ENCODE measurements at places on chromosomes 7 and 10.

DNA sequence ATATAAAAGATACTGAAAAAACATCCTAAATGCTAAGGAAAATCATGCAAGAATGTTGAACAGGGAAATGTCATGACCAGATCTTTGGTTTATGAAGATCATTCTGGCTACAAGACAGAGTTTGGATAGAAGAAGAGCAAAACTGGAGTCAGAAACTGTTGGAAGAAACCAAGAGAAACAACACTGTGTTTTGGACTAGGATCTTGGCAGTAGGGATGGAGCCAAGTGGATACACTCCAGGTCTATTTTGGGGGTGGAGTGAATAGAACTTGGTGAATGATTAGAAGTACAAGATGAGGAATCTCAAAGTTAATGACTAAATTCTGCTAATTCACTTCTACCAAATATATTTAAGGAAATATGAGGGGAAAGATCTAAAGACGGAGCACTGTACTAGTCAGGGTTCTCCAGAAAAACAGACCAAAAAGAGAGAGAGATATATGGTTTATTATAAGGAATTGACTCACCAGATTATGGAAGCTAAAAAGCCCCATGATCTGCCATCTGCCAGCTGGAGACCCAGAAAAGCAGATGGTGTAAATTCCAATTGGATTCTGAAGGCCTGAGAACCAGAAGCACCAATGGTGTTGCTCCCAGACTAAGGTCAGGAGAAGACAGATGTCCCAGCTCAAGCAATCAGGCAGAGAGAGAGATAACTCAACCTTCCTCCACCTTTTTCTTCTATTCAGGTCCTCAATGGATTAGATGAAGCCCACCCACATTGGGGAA is 254.9 kb downstream of the TRIL start:
- DNase-seq: no peak

DNA sequence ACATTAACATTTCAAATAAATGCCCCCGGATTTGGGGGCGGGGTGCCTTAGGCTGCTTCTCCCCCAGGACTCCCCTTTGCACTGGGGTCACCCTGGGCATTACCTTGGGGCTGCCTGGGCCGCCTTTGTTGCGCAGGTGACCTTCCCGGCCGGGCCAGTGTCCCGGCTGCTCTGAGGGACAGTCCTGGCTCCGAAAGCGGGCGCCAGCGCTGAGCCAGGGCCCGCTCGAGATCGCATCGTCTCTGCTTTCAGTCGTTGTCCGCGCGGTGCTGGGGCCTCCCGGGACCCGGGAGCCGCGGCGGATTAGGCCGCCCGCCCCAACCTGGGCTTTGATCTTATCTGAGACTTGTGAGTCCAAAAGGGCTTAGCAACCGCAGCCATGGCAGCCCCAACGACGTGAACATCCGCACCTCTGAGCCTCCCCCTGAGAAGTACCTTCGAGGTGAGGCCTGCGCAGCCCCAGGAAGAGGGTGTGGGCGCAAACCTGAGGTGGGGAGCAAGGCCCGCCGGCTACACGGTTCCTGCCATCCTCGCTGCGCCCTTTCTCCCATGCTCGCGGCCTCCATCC is 14.8 kb upstream of the WAPL start:
- DNase-seq: no peak

DNA sequence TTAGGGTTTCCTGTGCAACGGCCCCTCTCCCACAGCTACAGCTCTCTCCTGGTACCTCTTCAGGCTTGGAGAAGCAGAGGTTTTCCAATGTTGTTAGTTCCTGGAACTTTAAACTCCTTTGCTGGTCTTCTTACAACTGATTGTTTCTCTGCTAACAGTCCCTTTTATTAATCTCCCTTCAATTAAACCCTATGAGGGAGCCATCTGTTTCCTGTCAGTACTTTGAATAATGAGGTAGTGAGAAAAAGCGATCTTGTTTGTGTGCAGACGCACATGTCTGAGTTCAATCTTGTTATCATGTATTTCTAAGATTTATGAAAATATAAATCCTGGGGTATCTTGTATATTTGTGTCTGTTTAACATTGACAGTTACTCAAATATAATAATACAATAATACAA is 102.4 kb downstream of the MDFIC start:
- DNase-seq: no peak

DNA sequence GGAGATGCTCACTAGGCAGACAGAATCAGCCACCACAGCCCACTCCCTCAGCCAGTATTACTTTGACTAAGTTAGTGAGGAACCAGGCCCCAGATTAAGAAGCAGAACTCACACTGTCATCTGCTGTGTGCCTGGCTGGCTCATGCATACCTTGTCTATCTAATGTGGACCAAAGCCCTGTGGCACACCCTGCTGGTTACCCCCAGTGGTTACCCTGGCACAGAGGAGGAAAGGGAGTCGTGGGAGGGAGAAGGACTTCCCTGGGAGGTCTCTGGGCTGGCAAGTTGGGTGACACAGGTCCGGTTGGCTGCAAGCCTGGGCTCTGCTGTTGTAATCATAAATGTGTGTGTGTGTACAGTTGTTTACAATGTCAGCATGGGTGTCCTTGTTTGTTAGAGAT is 7.5 kb upstream of the SH2D4B start:
- peak; percentile 55 for DNase-seq
